ENCODE measurements at places on chromosomes 5 and 9. TPM values are rescaled to one million over a fixed set of nuclear protein-coding genes. Genes with fewer than 3 reads are reported as not detected.

Gene TOR4A
- total RNA-seq: 15.4 TPM

Gene MPDZ
- total RNA-seq: 27.6 TPM

Gene ARSI
- 0.65 TPM for total RNA-seq

Gene CYSRT1
- total RNA-seq: 1.9 TPM

Gene CCL27
- 0.68 TPM for total RNA-seq

Gene LCN15
- total RNA-seq: not detected

Gene UBE2R2
- total RNA-seq: 35.6 TPM

Gene MEGF10
- 1.1 TPM for total RNA-seq

Gene TLE1
- 74.0 TPM for total RNA-seq

Gene LOX
- total RNA-seq: 6.5 TPM

DNA sequence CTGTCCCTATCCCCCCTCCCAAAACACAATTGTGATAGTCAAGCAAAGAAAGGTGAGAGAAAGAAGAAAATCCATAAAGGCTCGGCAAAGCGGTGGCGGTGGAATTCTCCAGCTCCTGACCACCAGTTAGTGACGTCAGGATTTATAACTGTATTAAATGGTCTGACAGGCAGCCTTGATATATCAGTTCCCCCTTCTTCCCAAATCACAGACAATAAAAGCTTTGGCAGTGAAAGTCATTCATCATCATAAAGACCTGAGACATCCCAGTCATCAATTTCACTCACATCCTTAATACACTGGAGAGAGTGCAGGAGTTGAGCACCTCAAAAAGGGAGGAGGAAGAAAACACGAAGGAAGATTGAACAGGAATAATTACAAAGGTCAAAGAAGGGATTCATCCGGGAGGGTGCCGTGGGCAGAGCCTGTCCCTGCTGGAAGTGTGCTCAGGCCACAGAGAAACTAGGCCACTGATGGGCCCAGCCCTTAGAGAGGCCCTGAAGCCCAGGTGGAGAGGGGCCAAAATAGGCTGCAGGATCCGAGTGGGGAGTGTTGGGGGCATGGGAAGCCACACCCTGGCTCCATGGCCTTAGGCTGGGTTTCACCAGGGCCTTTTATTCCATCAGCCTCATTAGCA, 131.9 kb downstream of the PAX5 start:
- DNase-seq: no peak

- DNase-seq: no peak
Observed at GRCh38 chr5:125033602-125034001, 287.2 kb upstream of the ZNF608 start.

GRCh38 chr9:71719562-71719961, 48.8 kb downstream of the CEMIP2 start:
- no peak for DNase-seq

DNA sequence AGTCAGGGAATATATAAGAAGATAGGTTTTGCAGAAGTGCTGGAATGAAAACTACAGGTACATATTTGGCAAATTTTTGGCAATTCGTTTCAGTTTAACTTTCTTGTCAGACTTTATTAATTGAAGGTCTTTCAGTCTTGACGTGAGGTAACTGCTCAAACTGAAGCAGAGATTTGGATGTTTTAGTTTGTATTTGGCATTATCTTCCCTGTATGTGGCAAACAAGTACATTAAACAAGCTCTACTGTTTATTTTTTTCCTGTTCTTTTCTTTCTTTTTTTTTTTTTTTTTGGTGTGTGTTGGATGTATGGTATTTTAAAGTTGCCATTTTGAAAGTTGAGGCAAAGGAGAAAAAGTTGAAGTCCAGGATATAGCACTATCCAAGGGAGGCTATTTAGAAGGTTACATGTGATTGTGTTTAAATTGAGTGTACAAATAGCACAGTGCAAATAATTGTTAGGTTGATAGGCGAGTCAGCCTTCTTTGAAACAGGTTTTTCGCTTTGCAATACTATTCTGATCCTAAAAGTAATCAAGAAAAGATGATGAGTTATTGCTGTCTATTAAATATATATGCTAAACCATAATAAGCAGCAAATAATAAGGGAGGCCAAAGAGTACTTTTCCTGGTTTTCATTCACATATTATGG, 2.2 kb downstream of the PBX3 start:
- no peak for DNase-seq

- peak; percentile 75 for DNase-seq
Observed at GRCh38 chr9:132372177-132373095, 17.6 kb upstream of the SETX start.

GRCh38 chr5:81303563-81303962, 2.2 kb downstream of the ZCCHC9 start:
- DNase-seq: no peak

GRCh38 chr5:142785206-142785605, 15.0 kb downstream of the ARHGAP26 start:
- no peak for DNase-seq

DNA sequence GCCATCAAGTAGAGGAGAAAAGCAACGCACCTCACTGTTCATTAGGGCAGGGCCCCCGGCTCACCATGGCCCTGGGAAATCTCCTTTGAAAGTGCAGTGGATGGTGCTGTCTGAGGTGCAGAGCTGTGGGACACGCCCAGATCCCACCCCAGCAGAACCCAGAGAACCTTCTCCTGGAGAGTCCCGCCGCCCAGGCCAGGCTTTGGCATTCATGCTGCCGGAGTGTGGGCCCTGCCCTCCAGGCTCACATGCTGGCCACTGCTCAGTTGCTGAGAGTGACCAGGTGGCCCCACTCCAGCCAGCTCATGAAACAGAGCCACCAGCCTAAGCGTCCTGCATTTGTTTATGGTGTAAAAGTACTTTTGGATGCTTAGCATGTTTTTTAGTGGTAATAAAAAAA, 23.8 kb upstream of the LRRC14B start:
- DNase-seq: no peak

DNA sequence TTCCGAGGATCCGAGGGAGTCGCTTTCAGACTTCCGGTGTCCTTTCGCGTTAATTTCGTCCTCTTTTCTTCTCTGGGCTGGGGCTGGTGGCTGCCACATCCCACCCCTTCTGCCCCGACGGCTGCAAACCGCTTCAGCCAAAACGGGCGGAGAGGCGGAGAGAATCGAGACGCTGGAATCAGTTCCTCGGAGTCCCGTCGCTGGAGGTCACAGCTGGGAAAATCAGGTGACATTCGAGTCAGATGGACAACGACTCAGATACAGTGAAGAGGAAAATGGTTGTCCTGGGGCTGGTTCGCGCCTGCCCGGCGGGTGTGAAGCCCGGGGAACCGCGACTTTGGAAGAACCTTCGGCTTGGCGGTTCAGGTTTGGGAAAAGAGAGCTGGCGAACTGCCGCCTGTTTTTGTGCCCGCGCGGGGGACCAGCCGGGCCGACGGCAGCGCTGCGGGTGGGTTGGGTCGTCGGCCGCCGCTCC, 8.9 kb upstream of the NKX2-5 start:
- no peak for DNase-seq

GRCh38 chr9:68781928-68782327, 76.9 kb downstream of the PIP5K1B start:
- DNase-seq: no peak

DNA sequence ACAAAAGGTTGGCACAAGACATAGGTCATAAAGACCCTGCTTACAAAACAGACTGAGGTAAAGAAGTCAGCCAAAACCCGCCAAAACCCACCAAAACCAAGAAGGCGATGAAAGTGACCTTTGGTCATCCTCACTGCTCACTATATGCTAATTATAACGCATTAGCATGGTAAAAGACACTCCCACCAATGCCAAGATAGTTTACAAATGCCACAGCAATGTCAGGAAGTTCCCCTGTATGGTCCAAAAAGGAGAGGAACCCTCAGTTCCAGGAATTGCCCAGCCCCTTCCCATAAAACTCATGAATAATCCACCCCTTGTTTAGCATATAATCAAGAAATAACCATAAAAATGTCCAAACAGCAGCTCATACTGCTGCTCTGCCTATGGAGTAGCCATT, 27.7 kb downstream of the MLLT3 start:
- DNase-seq: no peak

DNA sequence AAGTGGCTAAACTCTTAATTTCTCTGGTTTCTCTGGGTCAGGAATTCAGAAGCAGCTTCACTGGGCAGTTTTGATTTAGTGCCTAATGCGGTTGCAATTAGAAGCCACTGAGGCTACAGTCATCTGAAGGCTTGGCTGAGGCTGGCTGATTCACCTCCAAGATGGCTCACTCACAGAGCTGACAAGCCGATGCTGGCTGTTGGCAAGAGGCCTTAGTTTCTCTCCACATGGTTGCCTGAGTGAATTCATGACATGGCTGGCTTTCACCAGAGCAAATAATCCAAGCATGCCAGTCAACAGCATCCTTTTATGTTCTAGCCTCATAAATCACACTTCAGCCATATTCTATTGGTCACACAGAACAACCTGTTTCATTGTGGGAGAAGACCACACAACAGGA, 2.8 kb upstream of the CDK7 start:
- no peak for DNase-seq

- DNase-seq: no peak
Observed at GRCh38 chr5:162641142-162641813, 573.7 kb downstream of the GABRG2 start.

- DNase-seq: no peak
Observed at GRCh38 chr5:40784916-40785315, 13.3 kb downstream of the PRKAA1 start.

DNA sequence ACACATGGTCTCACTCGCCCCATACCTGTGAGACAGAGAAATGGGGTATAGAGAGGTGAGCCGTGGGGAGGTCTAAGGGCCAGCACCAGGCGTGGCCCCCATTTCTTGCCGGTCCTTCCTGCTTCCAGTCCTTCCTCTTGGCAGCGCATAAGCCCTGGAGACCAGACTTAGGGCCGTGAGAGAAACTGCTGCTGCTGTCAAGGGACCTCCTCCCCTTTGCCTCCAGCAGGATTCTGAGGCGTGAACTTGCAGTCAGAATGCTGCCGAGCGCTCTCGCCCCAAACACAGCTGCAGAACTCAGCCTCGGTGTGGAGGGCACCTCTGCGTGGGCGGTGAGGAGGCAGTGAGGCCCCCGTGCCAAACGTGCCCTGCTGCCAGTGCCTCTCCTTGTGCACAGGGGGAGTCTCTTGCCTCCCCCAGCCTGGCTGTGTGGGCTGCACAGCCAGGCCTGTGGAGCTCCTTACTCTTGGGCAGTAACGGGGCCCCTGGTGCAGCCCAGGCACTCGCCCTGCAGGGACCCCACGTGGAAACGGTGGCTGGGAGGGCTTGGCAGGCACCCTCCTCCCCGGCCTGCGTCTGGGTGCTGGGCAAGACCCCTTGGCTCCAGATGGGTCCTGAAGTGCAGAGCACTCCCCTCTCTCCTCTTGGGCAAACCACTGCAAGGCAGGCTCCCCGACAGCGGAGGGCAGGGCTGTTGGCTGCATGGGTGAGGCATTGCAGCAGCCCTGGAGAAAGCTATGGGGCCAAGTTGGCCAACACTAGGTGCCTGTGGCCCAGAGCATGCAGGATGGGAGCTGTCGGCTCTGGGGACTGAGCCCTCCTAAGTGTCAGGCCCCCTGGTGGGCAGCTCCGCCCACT, 85.4 kb downstream of the RXRA start:
- no peak for DNase-seq

- DNase-seq: no peak
Observed at GRCh38 chr5:122419142-122419894, 107.3 kb downstream of the SNCAIP start.

GRCh38 chr9:133238272-133238850, 29.3 kb upstream of the OBP2B start:
- peak; percentile 74 for DNase-seq

DNA sequence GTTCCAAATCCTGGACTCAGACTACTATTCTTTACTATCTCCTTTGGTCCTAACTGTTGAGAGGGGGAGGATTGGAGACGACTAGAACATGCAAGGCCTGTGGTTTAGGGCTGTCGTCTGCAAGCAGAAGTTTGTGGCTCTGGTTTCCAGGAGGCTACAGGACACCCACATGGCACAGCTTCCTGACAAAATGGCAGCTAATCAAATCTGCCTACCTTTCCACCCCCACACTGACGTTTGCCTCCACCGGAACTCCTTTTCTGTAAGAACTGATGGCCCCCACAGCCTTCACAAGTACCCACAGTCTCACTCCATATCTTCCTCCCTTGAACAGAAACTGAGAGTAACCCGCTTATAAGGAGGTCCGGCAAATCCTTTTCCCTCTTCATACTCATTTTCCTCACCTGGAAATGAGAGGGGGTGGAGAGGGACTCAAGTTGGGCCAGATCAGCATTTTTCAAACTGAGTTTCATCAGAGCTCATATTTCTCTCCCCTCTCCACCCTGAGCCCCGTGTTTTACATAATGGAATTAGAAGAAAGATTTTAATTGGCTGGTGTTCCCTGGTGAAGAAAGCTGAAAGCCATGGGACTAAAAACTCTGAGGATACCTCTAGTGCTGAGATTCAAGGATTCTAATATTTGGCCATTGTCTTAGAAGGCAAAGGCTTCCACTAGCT, 5.2 kb downstream of the SLC31A2 start:
- no peak for DNase-seq

GRCh38 chr5:7668161-7668560, 182.8 kb downstream of the CFAP90 start:
- DNase-seq: no peak

DNA sequence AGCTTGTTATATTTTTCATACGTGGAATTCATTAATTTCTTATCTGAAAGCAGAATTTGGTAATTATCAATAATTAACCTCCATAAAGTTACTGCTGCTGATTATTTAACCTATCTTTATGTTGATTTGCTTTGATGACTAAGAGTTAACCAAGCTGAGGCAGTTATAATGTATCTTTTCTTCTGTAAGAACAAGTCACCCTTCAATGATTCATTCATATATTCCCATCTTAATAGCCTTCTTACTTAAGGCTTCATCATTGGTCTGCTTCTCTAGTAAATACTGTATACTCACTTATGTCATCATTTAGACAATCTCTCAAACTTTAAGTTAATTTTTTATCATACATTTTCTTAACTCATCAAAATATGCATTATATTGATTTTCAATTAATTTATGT, 592.2 kb downstream of the ANXA1 start:
- DNase-seq: no peak

Data from ureter (tissue), 1 donor.